ENCODE measurements at places on chromosomes 2 and 18. TPM values are rescaled to one million over a fixed set of nuclear protein-coding genes. Genes with fewer than 3 reads are reported as not detected.

DNA sequence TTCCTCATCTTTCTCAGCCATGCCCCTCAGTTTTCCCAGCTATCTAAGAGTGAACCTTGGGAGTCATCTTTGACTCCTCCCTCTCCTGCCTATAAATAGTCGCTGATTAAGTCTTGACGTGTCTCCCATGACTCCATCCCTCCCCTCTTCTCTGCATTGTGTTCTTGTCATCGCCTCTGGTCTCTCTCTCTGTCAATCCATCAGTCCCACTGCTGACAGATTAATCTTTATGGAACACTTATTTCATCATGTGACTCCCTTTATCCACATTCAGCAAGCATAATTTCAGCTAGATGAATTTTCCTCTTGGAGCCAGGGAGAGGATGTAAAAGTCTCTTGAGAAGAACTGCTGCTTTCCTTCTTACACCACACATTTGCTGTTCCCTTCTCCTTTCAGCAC is 9.4 kb downstream of the ADAM23 start:
- no peak for DNase-seq

The LRP1B gene
- polyA plus RNA-seq: 0.98 TPM

GRCh38 chr2:63081404-63081803 is 30.8 kb downstream of the OTX1 start:
- DNase-seq: no peak

The ERBB4 gene
- polyA plus RNA-seq: 0.81 TPM

The ITGB6 gene
- polyA plus RNA-seq: not detected

The HAUS1 gene
- 27.0 TPM for polyA plus RNA-seq

GRCh38 chr2:127860130-127860529 is 2.2 kb upstream of the POLR2D start:
- no peak for DNase-seq

DNA sequence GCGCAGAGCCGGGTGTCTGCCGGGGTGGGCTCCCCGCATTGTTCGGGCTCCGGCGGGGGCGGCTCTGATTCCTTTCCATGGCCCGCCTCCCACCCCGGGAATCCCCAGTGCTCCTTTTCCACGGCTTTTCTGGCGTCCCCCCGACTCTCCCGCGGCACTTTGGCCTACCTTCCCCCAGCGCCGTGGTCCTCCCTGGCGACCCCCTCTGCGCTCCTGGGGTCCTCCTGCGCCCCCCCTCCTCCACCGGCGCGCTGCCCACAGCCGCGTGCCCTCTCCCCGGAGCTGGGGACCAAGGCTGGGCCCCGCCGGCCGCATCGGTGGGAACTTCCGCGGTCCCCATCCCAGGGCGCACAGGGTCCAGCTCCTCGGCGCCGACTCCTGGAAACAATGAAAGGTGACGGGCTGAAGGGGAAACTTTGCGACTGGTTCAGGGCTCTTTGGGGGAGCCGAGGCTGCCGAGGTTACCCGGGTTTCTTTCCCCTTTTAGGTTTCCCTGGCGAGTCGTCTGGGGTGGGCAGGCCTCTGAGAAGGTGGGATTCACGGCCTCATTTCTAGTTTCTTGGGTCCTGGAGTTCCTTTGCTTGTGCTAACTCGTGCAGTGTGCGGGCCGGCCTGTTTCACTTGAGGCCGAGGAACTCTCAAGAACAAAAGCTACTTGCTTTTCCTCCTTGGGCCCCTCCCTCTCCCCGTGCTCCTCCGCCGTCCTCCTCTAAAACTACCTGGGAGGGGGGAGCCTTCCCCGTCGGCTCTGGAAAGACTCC is 2.2 kb downstream of the TGIF1 start:
- no peak for DNase-seq

DNA sequence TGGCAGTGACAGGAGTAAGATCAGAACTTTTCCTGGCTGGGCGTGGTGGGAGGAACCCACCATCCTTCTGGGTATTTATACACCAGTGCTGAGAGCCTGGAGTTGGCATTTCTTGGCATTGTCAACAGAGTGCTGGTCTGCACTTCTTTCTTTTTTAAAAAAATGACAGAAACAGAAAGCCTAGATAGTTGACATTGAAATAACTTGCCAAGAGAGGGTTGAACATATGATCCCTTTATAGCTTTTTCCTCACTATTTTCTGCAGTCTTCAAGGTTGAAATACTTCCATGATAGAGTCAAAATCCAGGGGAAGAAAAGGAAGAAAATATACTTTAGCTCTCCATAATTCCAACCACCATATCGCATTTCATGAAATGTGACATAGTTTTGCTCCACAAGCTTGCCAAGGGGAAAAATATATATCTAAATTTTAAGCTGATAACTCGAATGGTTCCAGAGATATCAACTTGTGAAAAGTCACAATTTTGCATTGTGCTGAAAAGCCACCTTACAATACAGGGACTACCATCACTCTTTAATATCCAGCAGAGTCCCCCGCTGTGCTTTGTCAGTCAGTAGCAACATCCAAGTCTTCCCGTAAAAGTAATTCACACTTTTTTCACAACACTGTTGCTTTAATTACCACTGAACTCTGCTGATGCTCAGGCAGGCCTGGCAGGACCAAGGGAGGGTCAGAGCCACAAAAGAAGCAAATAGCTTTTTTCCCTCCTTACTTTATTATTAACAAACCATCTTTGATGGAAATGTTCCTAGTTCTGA is 764.9 kb upstream of the FANCL start:
- DNase-seq: no peak

DNA sequence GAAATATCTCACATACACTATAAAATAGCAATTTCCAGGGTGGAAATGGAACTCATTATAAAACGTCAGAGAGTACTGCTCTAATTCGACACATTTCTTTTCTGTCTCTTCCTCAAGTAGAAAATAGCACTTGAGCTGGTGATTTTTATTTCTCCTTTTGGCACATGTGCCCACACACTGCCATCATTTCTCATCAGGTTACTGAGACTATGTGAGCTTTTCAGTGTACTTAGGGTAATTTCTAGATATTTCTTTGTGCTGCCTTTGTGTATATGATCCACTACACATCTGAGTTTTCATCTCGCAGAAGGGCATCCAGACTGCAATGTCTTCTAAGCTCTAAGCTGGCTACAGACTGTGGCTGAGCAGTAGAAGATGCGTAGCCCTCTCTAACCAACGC is 62.1 kb upstream of the PGAP1 start:
- DNase-seq: peak; percentile 56

DNA sequence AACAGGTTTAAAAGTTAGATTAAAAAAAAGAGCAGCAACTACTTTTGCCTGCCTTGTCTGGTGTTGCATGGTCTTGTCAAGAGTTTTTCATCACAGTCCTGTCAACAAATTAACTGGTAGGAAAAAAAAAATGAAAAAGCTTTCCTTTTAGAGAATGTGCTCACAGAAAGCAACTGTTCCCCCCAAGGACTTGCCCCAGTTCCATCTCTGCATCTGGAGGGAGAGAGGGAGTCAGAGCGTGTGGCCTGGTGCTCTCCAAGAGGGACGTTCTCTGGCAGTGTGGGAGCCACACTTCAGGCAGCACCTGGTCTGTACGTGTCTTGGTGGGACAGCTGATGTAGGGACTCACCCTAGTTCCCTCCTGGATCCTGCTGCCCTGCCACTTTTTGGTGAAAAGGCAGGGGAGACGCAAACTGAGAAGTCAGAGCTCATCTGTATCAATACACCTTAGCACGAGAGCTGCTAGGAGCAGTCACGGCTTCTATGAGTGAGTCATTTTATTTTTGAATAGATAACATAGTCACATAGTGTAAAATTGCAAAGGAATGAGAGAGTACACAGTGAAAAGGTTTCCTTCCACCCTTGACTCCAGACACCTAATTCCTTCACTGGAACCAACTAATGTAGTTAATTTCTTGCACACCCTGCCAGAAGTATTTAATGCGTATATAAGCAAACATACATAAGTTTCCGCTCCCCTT is 172.5 kb upstream of the MGAT5 start:
- no peak for DNase-seq

DNA sequence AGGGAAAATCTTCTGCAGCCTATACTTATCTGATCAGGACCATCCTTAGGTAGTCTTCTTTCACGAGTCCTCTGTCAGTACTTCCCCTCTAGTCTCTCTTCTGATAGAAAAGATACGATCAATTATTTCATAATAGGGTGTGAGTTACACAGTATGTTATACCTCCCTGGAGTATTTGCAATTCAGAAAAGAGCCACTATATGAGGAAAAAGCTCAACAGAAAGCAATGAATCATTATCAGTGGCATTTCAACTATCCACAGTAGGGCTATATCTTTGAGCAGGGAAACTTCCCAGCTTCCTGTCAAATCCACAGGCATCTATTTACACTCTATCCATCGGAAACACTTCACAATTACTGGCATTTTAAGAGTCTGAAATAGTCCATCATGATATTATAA is 105.3 kb upstream of the ACVR2A start:
- DNase-seq: peak; percentile 7

DNA sequence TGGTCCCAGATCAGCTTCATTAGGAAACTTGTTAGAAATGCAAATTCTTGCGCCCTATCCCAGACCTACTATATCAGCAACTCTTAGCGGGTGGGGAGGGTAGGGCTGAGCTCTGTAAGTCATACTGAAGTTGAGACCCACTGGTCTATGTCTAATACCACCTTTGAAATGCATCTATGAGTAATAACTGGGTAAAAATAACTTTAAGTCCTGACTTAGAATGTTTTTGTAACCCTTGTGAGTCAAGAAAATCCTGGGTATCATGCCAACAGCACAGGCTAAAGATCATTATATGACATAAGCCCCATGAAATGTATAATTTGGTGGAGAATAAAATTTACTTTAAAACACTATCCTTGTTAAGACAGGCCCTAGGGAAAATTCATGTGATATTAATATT is 41.4 kb downstream of the PRKD3 start:
- DNase-seq: no peak

The SOX11 gene
- polyA plus RNA-seq: 14.3 TPM
